Activated T-helper 9 cell treated with anti-CD3 and anti-CD28 coated beads, Interleukin-2, amount 50 U/mL, for 16 hours (primary cell): ENCODE measurements at places on chromosomes 12 and 14.

DNA sequence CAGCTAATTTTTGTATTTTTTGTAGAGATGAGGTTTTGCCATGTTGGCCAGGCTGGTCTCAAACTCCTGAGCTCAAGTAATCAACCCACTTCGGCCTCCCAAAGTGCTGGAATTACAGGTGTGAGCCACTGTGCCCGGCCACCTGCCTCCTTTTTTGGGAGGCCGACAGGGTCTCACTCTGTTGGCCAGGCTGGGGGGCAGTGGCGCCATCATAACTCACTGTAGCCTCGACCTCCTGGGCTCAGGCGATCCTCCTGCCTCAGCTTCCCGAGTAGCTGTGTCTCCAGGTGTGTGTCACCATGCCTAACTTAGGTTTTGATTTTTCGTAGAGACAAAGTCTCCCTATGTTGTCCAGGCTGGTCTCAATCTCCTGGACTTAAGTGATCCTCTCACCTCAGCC, 70.7 kb downstream of the AACS start:
- DNase-seq = no peak

DNA sequence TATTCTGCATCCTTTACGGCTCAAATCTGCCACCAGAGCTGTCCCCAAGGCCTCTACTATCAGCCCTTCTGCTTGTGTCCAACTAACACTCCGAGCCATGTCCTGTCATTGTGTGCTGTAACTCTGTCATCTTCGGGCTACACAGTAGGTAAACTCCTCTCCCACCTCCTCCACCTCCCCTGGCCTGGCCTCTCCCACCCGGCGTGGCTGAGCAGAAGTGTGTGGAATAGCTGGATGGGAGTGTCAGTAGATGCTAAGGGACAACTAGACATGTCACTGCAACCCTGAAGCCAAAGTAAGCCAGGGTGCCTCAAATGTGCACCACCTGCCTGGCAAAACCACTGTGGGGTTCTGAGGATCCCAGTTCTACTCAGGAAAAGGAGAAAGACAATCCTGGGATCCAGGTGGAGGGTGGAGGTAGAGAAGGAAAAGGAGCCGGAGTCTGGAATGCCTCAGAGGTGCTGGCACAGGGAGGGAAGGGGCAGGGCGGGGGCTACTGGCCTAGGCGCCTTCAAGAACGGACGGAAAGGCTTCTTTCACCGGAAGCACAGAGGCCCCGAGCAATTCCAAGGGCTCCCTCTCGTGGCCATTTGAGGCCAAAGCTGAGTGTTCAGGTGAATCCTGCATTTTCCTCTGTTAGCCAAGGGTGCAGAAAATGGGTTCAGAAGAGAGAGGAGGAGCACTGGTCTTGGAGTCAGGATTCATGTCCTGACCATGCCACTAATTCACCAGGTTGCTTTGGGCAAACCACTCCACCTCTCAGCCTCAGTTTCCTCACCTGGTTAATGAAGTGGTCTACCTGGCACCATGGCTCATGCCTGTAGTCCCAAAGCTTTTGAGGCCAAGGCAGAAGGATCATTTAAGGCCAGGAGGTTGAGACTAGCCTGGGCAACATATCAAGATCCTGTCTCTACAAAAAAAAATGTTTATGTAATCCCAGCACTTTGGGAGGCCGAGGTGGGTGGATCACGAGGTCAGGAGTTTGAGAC, 20.5 kb upstream of the FAM181A start:
- DNase-seq = peak; percentile 28

GRCh38 chr12:126558810-126559209, 1493.6 kb downstream of the AACS start:
- DNase-seq = no peak

DNA sequence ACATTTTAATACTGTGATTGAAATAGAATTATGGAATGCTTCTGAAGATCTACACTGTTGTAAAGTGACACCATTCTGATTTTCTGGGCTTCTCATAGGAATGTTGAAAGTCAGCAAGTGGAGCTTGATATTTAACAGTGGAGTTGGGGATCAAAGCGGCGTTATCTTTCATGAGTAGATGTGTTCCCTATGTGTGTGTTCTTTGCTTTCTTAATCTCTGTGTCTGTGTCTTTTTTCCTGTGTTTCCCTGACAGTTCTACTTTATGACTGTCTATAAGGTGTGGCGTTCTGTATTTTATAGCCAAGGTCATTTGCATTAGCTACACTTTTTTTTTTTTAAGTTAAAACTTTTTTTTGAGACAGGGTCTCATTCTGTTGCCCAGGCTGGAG, 24.7 kb downstream of the SYNE2 start:
- no peak for DNase-seq

DNA sequence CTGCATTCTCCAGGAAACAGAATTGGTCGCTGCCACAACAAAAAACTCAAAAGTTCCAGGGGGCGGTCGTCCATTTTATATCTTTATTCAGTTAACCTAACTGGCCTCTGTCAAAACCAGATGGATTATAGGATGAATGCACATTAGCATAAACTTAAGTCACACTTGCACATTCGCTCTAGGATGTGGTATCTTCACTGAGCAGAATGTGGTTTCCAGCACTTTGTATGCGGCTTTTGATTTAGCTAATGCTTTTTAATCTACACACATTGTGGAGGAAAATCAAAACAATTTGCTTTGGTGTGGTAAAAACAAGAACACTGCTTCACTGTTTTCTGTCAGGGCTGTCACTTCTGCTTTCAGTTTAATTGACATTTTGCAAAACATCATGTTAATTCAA, 4.5 kb downstream of the TAS2R50 start:
- no peak for DNase-seq

- DNase-seq = no peak
Measured at GRCh38 chr14:96509457-96510090, 7.4 kb downstream of the PAPOLA start.
